ENCODE measurements at places on chromosomes 7 and 10.

GRCh38 chr10:110368556-110368955, 63.8 kb upstream of the SMNDC1 start:
- DNase-seq: no peak

DNA sequence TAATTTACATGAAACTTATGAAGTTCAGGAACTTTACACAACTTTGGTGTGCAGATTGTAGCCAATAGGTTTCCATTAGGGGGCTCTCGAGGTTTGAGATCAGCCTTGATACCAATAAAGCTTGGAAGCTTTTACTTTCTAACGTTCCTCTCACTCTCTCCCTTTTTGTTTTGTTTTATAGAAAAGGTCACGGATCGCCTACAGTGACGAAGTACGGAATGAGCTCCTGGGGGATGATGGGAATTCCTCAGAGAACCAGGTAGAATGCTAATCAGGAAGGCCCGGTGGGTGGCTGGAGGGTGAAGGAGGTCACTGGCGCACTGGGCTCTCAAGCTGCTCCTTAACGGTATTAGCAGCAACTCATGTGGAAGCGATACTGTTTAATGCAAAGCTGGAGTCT, 79.9 kb downstream of the VTI1A start:
- no peak for DNase-seq

GRCh38 chr10:23370106-23370505, 25.5 kb upstream of the C10orf67 start:
- no peak for DNase-seq

GRCh38 chr10:22458272-22459038, 113.2 kb downstream of the SPAG6 start:
- no peak for DNase-seq

GRCh38 chr7:87448388-87448787, 27.1 kb downstream of the ABCB4 start:
- DNase-seq: no peak

DNA sequence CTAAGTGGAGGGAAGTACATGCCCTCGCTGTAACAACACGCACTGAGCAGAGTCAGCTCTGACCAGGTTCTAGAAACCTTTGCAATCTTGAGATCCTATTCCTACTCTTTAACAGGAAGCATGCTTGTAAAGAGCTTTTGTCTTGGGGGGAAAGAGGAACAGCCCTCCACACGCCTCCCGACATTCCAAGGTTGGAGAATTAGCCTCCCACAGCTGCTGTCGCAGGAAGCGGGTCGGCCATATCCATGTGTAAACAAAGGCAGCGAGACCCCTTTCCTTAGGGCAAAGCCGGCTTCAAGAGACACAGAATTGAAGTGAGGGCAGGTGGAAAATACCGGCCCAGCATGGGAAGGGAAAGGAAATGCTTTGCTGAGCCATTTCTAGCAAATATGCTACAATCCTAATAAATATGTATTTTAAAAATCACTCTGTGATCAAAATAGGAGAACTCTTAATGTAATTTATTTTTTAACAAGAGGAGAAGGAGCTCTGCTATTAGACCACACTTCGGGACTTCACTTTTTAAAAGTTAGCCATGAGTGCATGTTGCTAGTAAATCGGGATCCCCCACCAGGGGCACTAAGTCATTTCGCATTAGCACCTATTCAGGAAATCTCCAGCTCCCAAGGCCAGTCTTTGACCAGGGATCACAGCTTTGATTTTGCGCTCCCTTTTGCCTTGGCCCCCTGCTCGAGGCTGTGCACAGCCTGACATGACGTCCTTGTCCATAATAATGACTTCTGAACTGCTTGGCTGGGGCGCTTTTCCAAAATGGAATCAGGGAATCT, 55.9 kb downstream of the FAM204A start:
- DNase-seq: no peak

DNA sequence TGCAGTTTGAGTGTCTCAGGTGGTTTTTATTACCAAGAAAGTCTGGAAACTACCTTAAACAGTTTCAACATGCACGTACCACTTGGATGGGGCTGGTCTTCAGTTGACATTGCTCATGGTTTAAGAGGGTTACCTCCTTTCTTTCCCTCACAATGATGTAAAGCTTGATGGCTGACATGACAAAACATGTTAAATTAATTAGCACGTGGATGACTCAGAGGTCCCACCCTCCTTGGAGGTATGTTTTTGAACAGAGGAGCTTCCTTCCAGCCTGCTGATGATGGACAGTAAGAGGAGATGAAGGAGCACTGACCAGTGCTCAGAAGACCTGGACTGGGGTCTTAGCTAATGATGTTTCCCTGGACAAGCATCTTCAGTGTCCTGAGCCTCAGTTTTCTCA, 322.3 kb upstream of the PODXL start:
- no peak for DNase-seq

GRCh38 chr10:125742465-125742864, 23.0 kb downstream of the EDRF1 start:
- peak; percentile 21 for DNase-seq

DNA sequence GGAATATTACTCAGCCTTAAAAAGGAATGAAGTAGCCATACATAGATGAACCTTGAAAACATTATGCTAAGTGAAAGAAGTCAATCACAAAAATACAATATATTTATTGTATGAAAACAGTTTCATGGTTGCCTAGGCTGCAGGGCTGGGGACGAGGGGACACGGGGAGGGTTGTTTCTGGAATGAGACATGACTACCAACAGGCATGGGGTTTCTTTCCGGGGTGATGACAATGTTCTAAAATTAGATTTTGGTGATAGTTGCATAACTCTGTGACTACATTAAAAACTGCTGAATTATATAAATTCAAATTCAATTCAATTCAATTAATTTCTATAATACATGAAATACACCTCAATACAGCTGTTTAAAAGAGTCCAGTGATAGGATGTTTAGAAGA, 88.0 kb downstream of the ARHGAP22 start:
- no peak for DNase-seq

GRCh38 chr10:72756674-72757385, 64.9 kb downstream of the MCU start:
- DNase-seq: peak; percentile 51

GRCh38 chr7:4159154-4159501, 523.0 kb upstream of the FOXK1 start:
- DNase-seq: no peak
